ENCODE measurements at places on chromosomes 6 and 20.

GRCh38 chr6:168277274-168277669, 42.3 kb downstream of the DACT2 start:
- DNase-seq = no peak

GRCh38 chr6:107344981-107345380, 114.4 kb downstream of the PDSS2 start:
- no peak for DNase-seq

GRCh38 chr20:48797275-48797825, 30.4 kb downstream of the PREX1 start:
- no peak for DNase-seq

DNA sequence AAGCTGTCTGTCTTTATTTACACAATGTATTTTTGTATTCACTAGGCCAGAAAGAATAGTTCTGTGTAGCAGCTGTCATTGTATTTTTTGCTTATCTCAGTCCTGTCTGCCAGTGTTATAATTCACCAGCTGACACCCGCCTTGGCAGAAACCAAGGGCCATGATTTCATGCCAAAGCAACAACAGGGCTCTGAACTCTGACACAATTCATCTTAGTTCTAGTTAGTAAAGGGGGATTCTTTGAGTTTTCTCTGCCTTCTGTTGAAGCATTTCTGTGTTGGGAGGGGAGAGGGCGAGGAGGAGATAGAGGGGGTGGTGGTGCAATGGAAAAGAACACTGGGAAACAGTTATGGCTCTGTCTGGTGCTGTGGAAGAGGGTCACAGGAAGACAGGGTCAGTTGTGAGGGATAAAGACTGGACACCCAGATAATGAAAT, 684.6 kb upstream of the MARCKS start:
- no peak for DNase-seq

GRCh38 chr6:98958776-98959175, 11.0 kb upstream of the FBXL4 start:
- DNase-seq = no peak

DNA sequence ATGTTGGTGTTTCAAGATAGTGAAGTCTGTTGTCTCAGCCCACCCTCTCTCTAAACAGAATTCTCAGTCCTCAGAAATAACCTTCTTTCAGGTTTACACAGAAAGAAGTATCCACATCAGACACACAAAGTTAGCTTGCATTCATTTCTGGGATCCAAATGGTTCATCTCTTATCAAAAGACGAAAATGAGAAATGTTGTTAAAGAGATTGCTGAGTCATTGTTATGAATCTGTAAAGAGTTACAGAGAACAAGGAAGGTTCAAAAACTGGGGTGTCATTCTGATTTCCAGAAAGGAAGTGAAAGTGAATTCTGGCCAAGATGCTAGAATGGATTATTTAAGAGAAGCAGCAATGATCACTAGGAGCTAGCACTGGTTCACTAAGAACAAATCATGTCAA, 90.5 kb upstream of the ATXN1 start:
- no peak for DNase-seq

DNA sequence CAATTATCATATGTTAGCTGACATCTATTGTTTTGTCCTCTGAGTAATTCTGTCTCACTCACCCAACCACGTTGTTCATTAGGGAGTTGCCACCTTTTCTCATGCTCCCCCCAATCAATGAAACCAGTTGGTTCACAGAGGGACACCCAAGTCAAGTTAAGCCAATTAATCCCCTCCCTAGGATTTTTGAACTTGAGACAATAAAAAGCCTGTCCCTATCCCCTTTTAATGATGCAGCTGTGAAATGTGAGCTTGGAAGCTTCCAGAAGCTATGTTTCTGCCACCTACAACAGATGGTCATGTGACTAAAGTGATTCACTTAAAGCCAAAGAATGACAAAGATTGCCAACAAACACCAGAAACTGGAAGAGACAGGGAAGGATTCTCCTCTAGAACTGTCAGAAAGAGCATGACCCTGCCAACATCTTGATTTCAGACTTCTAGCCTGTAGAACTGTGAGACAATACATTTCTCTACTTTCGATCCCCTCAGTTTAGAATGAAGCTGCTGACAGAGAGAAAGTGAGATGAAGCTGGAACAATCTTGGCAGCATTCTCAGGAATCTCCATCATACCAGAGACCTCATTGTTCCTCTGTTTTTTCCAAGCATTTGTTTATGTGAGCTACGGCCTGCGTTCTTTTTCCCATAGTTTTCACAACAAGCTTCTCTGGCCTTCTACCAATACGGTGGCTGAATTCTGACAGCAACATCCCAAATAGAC, 57.8 kb upstream of the TPD52L1 start:
- no peak for DNase-seq

DNA sequence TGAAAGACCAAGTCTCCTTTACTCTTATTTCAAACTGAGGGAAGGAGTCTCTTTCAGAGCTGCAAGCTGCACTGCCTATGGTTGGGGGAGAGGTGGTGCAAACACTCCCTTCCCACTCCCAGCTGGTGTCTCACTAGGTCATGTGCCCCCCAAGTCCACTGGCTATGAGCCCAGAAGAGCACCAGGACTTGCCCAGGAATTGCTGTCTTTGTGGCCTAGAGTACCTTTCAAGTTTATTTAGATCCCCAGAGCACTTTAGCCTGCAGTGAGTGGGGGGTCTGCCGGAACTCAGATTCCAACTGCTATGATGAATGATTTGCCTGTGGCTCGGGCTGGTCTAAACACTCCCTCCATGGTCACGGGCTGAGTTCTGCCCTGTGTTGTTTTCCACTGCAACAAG, 192.6 kb upstream of the CITED2 start:
- DNase-seq = no peak

DNA sequence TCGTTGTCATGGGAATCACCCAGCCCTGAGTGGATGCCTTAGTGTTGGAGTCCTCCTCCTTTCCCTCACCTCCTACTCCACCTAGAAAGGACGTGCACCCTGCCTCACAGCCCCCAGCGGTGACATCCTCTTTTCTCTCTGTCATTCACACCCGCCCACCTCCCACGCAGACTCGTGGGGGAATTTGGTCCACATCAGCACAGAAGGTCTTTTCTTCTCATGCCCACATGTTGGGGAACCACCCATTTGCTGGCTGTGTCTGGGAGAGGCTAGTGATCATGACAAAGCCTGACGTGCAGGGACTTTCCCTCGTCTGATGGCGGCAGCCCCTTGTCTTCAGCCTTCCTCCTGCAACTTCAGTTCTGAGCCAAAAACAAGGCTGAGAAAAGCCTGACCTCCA, 96.0 kb upstream of the CNKSR3 start:
- no peak for DNase-seq

DNA sequence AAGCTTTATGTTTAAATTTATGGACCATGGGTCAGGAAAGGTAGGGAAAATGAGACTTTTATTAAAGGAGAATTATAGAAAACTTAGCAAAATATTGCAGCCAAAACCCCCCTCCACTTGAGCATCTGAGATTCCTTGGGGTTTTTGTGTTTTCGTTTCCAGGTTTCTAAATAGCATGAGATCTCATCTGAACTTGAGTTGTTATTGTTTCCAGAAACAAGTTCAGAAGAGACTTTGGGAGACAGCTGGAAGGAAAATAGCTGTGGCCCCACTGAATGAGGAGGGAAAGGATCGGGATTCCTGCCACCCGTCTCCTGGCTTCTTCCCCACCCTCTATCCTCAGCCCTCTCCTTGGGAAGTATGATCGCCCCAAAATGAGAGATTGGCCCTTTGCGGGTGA, 75.5 kb downstream of the TBC1D7 start:
- no peak for DNase-seq

DNA sequence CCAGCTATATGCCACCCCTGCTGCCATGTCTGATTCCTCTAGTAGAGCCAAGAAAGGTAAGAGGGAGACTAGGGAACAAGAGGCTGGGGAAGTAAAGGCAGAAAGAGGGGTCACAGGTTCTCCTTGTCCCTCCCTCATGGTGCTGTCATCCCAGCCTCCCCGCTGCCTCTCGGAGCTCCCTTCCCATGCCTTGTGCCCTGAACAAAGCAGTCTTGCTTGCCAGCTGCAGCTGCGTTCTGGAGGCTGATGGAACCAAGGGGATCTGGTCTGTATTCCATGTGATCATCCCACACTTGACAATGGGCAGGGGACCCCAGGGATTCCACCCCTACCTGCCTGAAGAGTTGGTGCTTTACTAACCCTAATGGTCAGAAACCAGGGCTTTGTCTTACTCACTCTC, 61.4 kb downstream of the DAAM2 start:
- DNase-seq = no peak

All from stimulated activated CD8-positive, alpha-beta memory T cell treated with anti-CD3 and anti-CD28 coated beads, Interleukin-15, amount 100 ng/mL, for 1 hour (primary cell).